ENCODE measurements at places on chromosomes 4 and X.

GRCh38 chr4:182042945-182043344 is 200.3 kb upstream of the TENM3 start:
- DNase-seq = no peak

DNA sequence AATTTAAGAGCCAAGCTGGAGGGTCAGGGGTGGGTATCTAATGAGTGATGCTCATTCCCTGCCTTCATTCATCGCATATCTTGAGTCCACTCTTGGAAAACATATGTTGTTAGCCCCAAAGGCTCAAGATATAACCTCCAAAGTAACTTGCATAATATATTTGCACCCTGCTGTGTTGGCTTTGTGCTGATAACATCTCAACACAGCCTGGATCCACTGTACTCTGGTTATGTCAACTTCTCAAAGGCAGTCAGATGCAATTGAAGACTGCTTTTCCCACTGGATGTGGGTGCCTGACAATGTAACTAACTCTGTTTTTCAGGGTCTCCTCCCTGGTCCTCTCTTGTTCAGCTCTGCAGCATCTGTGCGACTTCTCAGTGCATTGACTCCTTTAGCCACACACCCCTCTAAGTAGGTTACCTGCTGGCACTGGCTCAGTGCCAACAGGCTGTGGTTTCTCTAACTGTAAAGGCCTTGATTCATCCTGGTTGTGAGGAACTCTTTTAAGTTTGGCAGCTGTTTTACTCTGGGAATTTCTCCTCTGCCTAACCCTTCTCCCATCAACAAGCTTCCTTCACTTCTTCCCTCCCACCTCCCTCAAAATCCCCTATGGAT is 28.1 kb downstream of the SLC16A2 start:
- no peak for DNase-seq

DNA sequence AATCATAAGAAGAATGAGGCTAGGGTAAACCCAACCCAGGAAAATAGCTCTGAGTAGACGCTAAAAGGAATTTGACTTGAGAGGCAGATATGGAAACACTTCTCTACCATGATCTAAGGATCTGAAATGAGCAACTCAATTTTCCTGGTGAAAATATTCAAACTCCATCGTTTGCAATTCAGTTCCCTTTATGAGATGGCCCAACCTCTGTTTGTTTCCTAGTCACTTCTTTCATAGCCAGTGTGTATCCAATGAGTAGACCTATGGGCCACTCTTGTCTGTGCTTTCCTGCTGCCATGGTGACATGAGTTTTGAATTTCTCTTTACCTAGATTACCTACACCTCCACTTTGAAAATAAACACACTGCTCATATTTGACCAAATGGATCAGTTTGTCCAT is 176.2 kb upstream of the GPRIN3 start:
- no peak for DNase-seq

- no peak for DNase-seq
Observed at GRCh38 chr4:77097611-77098010, 21.8 kb upstream of the CCNI start.

DNA sequence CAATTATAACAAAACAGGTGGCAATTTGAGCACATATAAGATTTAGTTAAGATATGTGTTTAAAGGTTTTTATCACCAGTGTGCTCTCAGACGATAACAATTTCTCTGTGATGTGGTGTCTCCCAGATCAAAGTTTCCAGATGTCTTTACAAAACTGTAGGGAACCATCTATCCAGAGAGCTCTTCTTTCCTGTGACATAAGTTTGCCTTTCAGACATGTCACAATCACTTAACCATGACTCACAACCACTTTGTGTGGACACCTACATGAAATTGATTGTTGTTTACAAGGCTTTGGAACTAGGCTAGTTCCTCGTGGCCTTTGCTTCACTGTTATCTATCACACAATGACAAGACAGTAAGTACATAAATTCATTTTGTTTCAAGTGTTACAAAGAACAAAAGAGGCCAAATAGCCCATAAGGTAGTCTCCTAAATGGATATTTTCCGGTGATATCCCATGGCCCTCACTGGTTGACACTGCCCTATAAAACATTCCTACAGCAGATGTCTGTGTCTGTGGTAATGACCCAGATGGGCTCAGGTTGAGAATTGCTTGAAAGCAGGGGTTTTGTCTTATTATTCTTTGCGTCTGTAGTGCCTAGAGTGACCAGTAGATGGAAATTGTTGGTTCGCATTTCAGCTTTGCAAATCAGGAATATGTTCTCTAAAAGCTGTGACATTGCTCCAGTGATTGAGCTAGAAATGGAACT is 297.8 kb upstream of the FAM241A start:
- no peak for DNase-seq

GRCh38 chrX:40043895-40044294 is 53.9 kb downstream of the BCOR start:
- DNase-seq = no peak

DNA sequence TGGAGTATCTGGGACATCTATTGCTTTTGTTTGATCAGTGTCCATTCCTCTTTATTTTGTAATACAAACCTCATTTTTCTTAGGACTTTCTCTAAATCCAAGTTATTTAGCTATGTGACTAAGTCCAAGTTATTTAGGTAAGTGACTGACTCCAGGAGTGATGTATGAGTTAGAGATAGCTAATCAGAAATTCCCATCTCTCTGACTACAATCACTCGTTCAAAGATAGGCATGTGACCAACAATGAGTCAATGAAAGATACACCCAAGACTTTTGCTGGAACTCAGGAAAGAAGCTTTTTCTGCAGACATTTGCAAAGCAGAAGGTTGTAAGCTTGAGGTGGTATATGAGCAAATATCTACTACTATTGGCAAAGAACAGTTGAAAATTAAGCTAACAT is 72.5 kb upstream of the KCNIP4 start:
- DNase-seq = no peak

DNA sequence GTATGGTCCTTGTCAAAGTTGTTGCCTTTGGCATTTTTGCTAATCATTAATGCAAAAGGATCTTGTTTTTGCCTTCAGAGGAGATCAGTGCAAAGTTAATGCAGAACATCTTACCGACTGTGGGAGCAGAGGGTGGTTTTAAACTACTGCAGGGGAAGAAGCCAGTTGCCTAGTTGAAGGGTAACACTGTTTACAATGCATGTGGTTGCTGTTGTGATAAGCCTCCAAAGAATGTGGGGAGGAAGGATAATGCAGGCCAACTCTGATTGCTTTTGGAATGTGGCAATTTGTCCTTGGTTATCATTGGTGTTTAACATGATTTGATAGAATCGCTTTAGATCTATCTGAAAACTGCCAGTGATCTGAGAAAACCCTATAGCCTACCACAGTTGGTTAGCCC is 204.3 kb upstream of the TLL1 start:
- DNase-seq = no peak

All from uterus (tissue), 4 donors.